Left ventricle myocardium superior (tissue), 1 donor: ENCODE measurements at places on chromosomes 6 and 20.

- no peak for DNase-seq
Measured at GRCh38 chr6:140500849-140501248, 1126.4 kb upstream of the CITED2 start.

GRCh38 chr6:20167601-20168000 lies 44.7 kb downstream of the MBOAT1 start:
- DNase-seq = no peak

GRCh38 chr6:140940251-140940925 lies 1192.3 kb upstream of the GJE1 start:
- no peak for DNase-seq

- DNase-seq = no peak
Measured at GRCh38 chr6:11798096-11798495, 19.5 kb upstream of the ADTRP start.

- DNase-seq = no peak
Measured at GRCh38 chr6:24126586-24127192, 674 bp downstream of the NRSN1 start.

DNA sequence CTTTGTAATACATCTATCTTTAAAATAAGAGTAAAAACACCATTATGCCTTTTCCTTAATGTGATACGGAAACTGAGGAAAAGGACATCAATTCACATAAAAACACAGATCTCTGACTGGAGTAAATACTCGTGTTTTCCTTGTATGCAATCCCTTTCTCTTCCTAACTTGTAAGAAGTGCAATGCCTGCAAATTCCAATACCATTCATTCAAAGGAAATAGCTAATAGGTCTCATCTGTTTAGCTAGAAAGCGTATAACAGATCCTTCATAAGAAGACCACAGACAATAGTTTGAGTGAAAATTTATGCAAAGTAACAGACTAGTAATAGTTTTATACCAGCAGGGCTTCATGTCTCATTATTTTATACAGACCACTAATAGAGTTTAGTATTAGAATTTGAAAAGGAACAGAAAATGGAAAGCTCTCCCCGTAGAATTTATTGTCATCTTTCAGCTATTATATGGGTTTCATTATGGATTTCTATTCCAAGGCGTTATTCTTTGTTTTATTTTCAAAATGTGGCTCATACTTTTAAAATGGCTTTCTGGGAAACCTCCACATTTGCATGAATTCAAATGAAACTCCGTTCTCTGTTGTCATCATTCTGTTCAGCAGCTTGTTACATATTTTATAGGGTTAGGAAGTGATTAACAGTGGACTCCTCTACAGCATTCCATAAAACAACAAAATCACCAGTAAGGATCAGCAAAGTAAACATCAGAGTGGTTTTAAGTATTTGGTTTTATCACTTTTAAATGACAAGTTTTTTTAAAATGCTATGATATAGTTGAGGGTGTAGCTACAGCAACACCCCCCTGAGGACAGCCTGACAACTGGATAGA lies 186.7 kb downstream of the BTBD9 start:
- no peak for DNase-seq

DNA sequence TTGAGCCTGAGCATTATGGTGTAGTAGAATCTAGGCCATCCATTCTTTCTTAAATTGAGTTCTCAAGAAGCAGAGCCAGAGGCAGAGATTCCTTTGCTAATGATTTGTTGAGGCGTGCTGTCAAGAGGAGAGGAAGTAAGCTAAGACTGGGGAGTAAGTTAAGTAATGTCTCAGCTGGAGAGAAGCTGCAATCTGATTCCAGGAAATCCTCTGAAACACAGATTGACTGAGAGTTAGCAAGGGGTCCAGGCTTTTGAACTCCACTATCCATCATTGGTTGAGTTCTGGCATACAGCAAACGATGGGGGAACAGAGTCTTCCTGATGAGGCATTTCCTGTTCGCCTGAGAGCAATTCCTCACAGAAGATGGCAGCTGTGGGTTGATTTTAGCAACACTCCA lies 207.4 kb upstream of the RAB32 start:
- no peak for DNase-seq

DNA sequence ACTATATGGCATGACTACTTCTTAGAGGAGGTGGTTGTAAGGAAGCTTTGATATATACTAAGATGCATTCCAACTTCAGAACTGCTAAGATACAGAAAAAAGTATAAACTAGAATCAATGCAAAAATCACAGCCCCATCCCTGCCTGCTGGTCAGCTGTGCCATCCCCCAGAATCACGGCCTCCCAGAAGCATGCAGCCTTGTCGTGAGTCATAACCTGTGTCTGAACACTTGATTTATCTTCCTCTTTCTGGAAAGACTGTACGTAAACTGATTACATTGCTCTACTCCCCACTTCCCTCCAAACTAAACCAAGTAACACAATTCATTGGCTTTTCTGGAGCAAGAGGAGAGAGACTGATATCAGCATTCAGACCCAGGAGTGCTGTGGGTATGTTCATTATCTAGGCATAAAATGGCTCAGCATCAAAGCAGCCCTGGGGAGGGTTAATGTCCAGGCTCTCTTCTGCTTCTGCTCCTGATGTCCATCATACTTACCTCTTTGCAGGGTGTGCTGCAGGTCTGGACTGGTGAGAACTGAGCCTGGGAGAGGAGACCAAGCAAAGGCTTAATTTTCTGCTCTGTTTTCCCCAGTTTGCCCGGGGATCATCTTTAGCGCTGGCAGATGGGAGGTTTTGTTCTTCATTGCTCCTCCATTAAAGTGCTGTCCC lies 18.4 kb downstream of the SCP2D1 start:
- no peak for DNase-seq

GRCh38 chr6:63571361-63572043 lies 778 bp upstream of the LOC128125822 start:
- peak; percentile 30 for DNase-seq

- DNase-seq = peak; percentile 56
Measured at GRCh38 chr6:70166088-70166958, 136.6 kb downstream of the COL9A1 start.

DNA sequence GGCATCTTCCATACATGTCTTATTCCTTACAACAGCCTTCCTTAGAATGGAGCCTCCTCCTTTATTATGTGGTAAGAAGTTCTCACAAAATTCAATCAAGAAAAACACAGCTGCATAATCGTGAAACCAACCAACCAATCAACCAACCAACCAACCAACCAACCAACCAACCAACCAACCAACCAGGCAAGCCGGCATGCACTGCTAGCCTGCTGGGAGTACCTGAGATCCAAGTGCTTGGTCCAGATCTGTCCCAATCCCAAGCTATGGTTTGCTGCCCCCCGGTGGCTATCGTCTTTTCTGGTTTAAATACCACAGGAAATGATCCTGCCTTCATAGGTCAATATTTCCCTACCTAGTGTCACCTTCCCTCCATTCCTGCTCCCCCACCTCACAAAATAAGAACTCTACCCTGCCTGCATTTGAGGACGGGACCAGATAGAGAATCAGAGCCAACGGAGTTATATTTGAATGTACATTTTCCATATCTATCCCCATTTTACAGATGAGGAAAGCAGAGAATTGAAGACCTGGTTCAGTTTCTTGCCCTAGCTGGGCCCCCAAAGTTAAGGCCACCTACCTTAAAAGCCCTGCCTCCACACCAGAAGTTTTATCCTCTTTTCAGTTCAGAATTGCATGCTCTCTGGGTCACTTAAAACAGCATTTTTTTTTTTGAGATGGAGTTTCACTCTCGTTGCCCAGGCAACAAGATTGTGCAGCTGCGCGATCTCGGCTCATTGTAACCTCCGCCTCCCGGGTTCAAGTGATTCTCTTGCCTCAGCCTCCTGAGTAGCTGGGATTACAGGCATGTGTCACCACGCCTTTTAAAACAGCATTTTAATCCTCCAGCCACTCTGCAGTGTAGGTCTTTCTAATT lies 27.1 kb downstream of the RAB44 start:
- DNase-seq = peak; percentile 78

DNA sequence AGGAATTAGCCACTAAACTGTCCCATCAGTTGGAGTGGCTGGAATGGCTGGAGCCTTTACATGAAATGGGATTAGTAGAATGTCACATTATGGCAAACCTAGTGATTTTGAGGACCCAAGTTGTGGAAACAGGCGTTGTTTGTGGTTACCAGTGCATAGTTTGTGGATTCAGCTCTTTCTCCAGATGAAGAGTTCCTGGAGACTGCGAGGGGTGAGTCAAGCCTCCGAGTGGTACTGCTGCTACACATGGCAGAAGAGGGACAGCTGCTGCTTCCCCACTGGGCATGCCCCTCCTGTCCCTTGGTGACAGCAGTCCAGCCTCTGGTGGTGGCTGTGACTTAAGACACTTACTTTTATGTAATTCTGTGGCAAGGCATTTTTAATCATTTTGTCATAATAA lies 94.2 kb upstream of the SCP2D1 start:
- DNase-seq = no peak

DNA sequence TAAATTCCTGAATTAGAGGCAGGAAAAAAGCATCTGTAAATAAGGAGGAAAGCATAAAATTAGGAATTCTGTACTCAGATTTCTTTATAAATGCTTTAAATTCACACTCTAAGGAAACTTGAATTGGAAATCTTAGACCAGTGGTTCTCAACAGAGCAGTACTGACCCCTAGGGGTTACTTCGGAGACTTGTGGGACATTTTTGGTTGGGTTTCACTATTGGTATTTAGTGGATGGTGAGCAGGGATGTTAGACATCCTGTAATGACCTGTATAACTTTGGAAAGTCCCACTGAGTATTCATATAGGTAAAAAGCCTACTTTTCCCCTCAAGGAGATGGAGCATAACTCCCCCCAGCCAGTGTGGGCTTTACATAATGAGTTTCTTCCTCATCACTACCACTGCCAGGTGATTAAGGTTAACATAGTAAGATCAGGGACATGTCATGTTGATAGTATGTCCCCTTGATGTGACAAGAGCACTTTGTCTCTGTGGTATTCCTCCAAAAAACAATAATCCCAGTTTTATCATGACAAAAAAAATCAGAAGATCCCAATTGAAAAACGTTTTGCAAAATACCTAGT lies 31.0 kb downstream of the GLO1 start:
- DNase-seq = no peak

- no peak for DNase-seq
Measured at GRCh38 chr6:87154641-87154992, 748 bp upstream of the ZNF292 start.

- no peak for DNase-seq
Measured at GRCh38 chr6:162377735-162378134, 349.8 kb downstream of the PRKN start.

GRCh38 chr6:62640749-62641148 lies 354.7 kb upstream of the KHDRBS2 start:
- no peak for DNase-seq

GRCh38 chr6:36906539-36907325 lies 21.0 kb downstream of the C6orf89 start:
- DNase-seq = peak; percentile 84

GRCh38 chr6:148525453-148525852 lies 182.8 kb downstream of the SASH1 start:
- DNase-seq = no peak

DNA sequence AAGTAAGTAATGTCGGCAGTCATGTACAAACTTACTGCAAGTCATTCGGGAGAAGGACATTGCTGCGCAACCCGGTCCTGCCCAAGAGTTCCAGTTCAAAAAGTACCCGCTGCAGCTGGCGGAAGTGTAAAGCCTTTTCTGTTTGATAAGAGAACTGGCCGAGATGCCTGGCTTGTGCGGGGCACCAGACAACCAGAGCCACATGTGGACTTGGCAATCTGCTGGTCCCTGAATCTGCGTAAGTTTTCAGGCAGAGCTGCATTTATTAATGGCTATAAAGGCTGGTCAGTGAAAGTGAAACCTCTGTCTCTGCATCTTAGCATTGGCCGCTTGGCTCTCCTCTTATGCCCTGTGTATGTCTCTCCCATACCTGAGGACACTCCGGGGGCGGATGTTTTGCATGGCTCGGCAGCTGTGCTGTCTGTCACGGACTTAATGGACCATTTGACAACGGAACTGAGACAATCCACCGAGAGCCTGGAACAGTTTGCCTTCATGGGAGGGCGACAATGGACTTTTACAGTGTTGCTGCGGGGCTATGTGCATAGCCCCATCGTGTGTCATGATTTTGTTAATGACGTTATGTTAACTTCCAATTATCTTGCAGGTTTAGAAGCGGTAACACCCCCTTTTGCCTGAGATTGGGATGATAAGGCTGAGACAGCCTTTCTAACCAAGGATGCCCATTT lies 19.8 kb upstream of the RGS17 start:
- DNase-seq = no peak

GRCh38 chr6:51843456-51844056 lies 243.9 kb downstream of the PKHD1 start:
- DNase-seq = no peak

- no peak for DNase-seq
Measured at GRCh38 chr20:38499366-38499765, 26.7 kb downstream of the RALGAPB start.
